ENCODE measurements at places on chromosomes 5 and 9.

DNA sequence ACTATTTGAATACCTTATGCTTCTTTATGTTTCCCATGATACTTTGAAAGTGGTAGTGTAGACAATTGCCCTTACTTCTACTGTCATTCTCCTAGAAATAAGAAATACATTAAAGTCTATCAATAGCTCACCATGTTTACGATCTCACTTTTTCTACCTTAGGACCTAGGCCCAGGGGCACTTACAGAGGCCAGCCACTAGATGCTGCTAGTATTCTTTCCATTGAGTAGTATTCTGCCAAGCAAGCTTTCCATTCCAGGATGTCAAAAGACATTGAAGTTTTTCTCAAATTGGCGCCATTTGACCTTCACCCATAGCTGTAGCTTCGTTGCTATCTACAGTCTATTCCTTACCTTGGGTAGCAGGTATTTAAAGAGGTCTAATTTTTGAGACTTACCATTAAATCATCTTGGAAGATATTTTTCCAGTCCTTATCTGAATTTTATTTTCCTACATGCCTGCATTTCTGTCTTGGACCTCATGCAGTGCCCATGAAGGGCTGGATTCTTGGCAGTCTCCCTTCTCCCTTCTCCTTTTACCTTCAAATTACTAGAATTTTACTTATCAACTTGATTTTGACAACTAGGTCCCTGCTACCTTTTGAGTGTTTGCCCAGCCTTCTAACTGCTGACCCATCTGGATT is 246.0 kb upstream of the NUDT12 start:
- no peak for DNase-seq

- DNase-seq: no peak
Observed at GRCh38 chr9:68706363-68707201, 1.5 kb downstream of the PIP5K1B start.

DNA sequence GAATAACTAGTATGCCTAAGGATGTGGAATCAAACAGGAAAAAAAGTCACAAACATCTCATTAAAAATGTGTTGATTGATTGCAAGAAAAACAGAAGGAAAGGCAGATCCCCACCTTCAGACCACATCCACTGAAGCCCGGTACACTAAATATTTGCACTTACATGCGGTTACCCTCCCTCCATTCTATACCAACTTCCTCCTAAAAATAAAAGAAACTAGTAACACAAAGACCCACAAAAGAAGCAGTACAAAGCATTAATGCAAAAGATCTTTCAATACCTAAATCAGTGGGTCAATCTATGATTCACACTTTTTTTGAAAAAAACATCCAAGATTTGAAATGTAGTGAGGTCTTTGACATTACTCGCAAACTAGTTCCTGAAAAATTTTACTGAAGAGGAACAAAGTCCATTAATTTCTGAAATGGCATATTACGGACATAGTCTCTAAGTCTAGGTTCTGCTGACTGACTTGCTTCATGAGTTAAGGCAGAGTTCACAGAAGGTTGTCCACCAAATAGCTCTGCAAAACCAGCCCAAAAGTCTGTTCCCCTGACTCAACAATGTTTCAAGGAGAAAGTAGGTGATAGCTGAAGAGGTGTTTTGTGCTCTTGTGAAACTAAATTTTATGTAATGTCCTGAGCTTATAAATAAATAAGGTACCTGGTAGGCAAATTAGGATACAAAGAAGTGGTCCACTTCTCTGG is 100.7 kb downstream of the PAM start:
- no peak for DNase-seq

- no peak for DNase-seq
Observed at GRCh38 chr5:90472783-90473395, 1.7 kb downstream of the MBLAC2 start.

DNA sequence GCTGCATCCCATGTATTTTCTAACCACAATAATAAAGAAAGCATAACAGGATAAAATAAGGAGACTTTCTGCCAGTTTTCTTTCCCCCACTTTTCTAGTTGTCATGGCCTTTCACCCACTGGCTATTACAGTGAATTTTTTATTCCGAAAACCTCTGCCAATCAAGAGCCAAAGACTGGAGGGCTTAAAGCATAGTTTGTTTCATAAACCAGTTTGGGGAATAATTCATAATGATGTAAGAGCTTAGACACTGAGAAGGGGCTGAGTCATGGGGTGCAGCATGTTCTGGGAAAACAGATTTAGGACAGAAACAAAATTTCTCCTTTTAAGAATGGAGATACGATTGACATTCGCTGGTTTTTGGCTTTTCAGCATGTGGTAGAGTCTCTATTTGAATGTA is 4.4 kb upstream of the GLIPR2 start:
- no peak for DNase-seq

- DNase-seq: no peak
Observed at GRCh38 chr5:168613996-168614395, 34.8 kb upstream of the PANK3 start.

GRCh38 chr5:42676362-42676761 is 80.3 kb upstream of the CCDC152 start:
- no peak for DNase-seq

DNA sequence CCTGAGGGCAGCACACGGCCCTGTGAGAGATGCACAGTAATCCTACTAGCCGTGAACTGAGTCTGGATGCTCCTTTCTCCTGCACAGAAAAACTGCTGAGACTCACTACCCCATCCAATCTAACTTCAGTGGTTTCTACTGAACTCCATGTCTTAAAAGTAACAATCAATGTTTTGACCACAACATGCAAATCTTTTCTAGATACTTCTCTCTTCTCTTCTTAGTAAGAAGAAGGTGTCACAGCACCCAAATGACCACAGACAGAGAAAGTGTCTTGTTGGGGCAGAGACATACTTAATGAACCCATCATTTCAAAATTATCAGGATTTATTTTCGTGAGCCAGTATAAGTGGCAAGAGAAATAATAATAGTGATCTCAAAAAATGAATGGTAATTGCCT is 285.8 kb upstream of the MEF2C start:
- no peak for DNase-seq

DNA sequence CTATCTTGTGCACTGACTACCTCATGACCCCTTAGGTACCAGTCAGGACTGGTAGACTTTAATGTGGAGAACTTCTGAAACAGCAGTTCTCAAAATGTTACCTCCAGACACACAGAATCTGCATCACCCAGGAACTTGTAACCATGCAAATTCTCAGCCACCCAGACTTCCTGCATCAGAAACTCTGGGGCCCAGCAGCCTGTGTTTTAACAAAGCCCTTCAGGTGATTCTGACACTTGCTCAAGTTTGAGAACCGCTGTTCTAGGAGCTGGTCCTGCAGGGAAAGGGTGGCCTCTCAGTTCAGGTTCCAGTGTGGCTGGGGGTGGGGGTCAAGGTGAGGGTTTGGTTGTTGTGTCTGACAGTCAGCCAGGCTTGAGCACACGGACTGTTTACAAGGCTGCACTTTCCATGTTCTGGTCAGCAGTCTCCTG is 28.4 kb downstream of the ZFP62 start:
- DNase-seq: no peak

- DNase-seq: no peak
Observed at GRCh38 chr5:2381861-2382260, 369.6 kb downstream of the IRX2 start.
